ENCODE measurements at places on chromosomes 4 and X. TPM values are rescaled to one million over a fixed set of nuclear protein-coding genes. Genes with fewer than 3 reads are reported as not detected.

CASP6 gene
- total RNA-seq: 12.7 TPM

NEIL3 gene
- 10.8 TPM for total RNA-seq

DAPP1 gene
- not detected for total RNA-seq

GPR119 gene
- not detected for total RNA-seq

ZNF81 gene
- total RNA-seq: 4.0 TPM

STIM2 gene
- total RNA-seq: 14.7 TPM

SPIN2B gene
- 9.6 TPM for total RNA-seq

ETDC gene
- total RNA-seq: not detected

STK32B gene
- total RNA-seq: 3.7 TPM

PRAF2 gene
- 13.5 TPM for total RNA-seq

ATG4A gene
- total RNA-seq: 7.6 TPM

DOCK11 gene
- 39.7 TPM for total RNA-seq

SATL1 gene
- not detected for total RNA-seq

CCNB3 gene
- 0.73 TPM for total RNA-seq

ING2 gene
- total RNA-seq: 5.5 TPM

ACE2 gene
- under 0.01 TPM for total RNA-seq

VCX3B gene
- total RNA-seq: not detected

FGFR3 gene
- total RNA-seq: 2.2 TPM

ABLIM2 gene
- 0.20 TPM for total RNA-seq

ARHGEF38 gene
- total RNA-seq: not detected

WDFY3 gene
- 78.6 TPM for total RNA-seq

CFAP47 gene
- total RNA-seq: not detected

CT45A2 gene
- total RNA-seq: not detected

UGT2B11 gene
- total RNA-seq: not detected

TRPC3 gene
- total RNA-seq: under 0.01 TPM

CYP2U1 gene
- total RNA-seq: 8.8 TPM

GRIA3 gene
- 2.6 TPM for total RNA-seq

CYLC1 gene
- not detected for total RNA-seq

ETDA gene
- not detected for total RNA-seq
